Osteoblast (primary cell): ENCODE measurements at places on chromosomes 1 and 21. TPM values are rescaled to one million over a fixed set of nuclear protein-coding genes. Genes with fewer than 3 reads are reported as not detected.

- peak; percentile 72 for DNase-seq
These were observed 74.6 kb upstream of the PDC start for GRCh38 chr1:186535388-186536133.

GRCh38 chr1:1302951-1303509, 4.7 kb downstream of the ACAP3 start:
- no peak for DNase-seq

DNA sequence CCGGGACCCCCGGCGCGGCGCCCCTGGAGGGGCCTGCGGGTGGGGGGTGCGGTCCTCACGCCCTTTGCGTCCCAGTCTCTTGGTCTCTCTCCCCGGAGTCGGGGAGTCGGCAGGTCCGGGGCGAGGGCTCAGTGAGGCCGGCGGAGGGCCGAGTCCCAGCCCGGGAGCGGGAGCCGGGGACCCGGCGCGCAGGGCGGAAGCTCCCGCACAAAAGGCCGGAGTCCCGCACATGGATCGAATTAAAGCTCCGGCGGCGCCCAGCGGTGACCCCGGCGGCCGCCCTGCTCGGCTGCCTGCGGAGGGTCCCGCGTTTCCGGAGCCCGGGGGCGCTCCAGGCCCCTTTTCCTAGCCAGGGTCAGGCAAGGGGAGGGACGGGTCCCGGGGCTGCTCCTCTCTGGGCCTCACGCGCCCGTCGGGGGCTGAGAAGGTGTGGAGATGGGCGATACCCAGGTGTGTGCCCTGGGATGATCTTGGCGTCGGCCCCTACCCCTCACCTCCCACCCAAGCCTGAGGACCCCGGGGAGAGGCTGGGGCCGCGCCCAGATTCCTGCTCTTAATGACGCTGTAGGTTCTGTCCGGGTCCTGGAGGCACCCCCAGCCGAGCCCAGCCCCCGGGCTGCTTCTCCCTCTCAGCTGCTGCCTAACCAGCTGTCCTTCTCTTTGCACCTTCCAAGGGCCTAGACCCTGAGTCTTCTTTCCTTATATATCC, 512 bp downstream of the FBLIM1 start:
- DNase-seq = peak; percentile 95

- peak; percentile 43 for DNase-seq
These were observed 26.1 kb upstream of the KCNE2 start for GRCh38 chr21:34337741-34338140.

SPATA45 gene
- total RNA-seq = not detected in 2 replicates

GRCh38 chr1:79551321-79551720, 544.8 kb upstream of the ADGRL4 start:
- DNase-seq = no peak

DNA sequence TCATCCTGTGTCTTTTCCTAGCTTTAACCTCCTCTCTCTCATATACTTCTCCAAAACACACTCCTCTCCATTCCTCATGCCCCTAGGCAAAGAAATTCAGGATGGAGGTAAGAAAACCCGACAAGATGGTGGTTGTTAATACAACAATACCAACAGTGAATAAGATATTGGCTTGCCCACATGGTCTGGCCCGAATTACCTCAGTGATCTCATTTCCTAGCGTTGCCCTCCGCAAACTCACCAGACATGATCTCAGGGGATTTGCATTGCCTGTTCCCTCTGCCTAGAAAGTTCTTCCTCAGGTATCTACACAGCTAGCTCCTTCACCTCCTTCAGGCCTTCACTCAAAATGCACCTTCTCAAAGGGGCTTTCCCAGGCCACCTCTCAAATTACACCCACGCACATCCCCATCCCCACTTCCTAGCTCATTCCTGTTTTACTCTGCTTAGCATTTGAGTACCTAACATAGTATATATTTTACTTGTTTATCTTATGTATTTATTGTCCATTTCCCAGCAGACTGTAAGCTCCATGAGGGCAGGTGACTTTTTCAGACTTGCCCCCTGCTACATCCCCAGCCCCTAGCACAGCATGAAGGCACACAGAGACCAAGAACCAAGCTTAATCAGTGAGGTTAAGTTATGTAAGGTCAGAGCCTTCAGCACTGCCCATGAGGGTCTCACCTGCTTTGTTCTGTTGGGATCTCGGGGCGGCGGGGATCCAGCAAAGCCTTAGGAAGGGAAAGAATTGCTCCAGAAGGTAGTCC, 10.2 kb upstream of the UBR4 start:
- no peak for DNase-seq

GREM2 gene
- 4.7 and 5.6 TPM in 2 replicates for total RNA-seq

DNA sequence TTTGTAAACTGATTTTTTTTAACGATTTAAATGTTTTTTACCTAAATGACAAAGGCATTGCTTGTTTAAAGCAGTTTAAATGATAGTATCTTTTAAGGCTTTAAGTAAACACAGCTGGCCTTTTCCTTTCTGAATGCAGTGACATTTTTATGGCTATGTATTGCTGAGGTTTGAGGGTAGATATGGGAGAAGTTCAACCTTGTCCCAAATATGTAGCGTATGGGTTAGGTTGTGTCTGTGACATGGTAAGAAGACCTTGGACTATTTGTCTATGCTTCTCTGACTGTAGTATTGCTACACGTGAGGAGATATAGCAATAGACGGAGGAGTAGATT, 32.5 kb downstream of the PKNOX1 start:
- no peak for DNase-seq

- DNase-seq = peak; percentile 2
These were observed 17.3 kb upstream of the FMN2 start for GRCh38 chr1:240074422-240074821.

LRRC47 gene
- total RNA-seq = 24.5 and 30.0 TPM in 2 replicates

DNA sequence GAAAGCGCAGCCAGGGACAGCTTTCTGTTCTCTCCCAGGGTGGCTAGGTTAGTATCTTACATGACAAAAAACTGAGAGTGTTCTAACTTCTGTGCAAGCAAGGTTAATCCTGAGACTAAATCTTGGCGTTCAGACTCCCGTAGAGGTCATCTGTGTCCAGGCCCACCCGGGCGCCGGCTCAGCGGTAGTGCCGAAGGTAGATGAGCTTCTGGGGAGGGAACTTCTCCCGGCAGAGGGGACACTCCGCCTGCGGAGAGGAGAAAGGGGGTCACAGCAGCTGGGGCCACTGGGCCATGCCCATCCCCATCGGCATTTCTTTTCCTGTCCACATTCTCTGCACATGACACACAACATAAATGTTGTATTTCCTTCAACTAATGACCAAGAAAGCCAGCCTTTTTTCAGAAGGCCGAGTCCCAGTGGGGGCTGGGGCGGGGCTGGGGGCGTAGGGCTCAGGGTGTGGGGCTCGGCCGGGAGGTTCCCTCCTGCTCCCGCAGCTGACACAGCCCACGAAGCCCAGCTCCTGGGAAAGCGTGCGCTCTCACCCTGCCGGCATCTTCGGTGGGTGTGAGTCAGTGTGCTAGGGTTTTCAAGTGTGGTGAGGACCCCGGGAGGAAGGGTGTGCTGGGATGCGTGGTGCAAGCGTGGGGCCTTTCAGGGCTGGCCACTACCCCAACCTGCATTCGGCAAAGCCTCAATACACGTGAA, 6.6 kb downstream of the PEX10 start:
- peak; percentile 94 for DNase-seq

SCNM1 gene
- total RNA-seq = 25.3 and 26.8 TPM in 2 replicates

- no peak for DNase-seq
These were observed 49.4 kb upstream of the PPP2R5A start for GRCh38 chr1:212235857-212236256.

MXRA8 gene
- total RNA-seq = 689 and 735 TPM in 2 replicates

DNA sequence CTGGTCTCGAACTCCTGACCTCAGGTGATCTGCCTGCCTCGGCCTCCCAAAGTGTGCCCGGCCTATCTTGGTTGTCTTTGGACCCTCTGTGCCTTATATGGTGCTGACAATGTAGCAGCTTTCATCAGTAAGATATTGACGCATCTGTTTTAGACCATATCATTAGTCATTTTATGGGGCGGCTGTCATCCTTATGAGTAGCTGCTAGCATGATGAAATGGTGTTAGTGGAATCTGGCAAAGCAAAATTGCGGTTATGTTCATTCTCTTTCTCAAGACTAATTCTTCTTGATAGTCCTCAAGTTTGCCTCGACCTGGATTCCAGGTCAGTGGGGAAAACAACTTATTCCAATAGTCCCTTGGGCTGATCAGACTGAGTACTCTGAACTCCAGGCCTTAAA, 199.9 kb downstream of the PRDM2 start:
- no peak for DNase-seq

MANEAL gene
- 0.29 and 0.36 TPM in 2 replicates for total RNA-seq

DNA sequence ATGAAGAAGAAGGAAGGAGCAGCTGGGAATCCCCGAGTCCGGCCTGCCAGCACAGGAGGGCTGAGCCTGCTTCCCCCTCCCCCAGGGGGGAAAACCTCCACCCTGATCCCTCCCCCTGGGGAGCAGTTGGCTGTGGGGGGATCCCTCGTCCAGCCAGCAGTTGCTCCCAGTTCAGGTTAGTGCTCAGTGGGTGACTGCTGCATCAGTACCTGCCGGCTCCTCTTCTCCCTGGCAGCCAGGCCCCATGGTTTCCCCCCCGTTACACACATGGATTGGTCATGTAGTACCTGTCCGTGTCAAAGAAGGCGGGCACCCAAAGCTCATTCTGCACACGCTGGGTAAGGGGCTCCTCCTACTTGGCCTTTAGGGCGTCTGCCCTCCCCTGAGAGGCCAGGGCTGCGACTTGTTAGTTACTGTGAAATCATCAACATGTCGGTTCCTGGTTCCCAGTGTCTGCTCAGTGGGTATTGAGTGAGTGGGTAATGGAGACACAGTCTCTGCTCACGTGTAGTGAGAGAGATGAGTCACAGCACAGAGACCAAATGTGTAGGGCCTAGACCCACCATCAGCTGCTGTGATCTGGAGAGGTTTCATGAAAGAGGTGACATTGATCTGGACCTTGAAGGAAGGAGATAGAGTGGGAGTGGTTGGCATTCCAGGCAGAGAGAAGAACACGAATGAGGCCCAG, 11.5 kb downstream of the NECAP2 start:
- DNase-seq = no peak

DNA sequence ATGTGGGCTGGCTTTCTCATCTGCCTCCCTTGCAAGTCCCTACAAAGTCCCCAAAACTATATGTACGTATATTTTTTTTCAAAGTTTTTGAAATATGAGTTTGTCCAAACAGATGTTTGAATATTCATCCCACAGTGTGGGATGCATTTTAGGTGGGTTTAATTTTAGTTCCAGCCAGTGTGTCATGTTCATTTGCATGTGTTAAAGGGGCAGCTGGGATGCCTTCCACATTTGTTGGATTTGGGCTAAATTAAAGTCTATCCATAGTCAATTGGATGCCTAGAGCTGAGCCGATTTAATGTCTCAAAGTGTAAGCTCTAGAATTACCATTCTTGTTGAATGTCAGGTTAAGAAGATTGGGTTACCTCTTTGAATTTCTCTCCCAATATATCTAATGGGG, 139.2 kb downstream of the GALNT2 start:
- peak; percentile 22 for DNase-seq

ANGPTL7 gene
- under 0.01 TPM in 1 of 2 replicates, not detected in the other for total RNA-seq

DNA sequence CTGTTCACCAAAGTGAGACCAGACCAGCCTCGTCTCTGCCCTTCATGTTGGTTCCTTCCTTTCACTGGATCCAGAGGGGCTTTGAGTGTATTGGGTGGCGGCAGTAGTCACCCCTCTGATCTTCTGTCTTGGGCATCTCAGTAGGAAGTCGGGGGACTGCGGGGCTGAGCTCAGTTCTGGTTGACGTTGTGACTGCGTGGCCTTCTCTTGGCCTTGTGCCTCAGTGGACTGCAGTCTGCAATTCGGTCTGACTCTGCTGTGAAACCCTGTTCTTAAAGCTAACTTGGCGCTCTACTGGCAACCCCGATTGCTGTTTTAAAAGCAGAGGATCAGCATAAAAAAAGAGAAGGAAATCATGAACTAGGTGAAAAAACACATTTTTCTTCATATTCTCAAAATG, 56.7 kb downstream of the SLC37A1 start:
- peak; percentile 63 for DNase-seq

GRCh38 chr1:64886877-64887276, 79.5 kb downstream of the JAK1 start:
- no peak for DNase-seq

- DNase-seq = no peak
These were observed 154.3 kb upstream of the ZNF648 start for GRCh38 chr1:182215764-182216163.

DNA sequence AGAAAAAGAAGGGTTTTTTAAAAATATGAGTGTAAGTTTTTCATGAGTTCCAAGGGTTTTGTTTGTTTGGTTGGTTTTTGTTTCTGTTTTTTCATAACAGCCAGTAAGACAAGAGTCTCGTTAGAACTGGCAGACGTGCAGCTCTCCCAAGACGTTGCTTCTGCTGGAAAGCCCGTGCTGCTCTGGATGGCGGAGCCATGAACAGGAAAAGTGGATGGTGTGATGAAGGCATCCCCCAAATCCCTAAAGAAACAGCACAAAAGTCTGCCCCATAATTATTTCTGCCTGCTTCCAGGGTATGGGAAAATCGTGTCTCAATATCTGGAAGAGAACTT, 157.9 kb upstream of the BACE2 start:
- no peak for DNase-seq

ANGPTL3 gene
- total RNA-seq = under 0.01 TPM in 1 of 2 replicates, not detected in the other

CFAP45 gene
- 0.29 and 0.36 TPM in 2 replicates for total RNA-seq

GRCh38 chr1:225514671-225515081, 86.8 kb upstream of the LBR start:
- DNase-seq = peak; percentile 25

DNA sequence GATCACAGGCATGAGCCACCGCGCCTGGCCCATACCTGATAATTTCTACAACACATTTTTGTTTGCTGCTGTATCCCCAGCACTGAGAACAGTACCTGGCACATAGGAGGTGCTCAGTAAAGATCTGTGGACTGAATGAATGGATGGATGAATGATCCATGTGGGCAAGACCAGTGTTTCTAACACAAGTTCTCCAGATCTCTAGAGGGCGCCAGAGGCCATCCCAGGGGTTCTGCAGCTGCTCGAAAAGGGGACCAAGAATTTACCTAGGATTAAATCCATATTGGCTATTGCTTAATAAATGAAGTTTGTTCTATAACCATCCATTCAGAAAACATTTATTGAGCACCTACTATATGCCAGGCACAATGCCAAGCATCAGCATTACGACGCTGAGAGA, 167.7 kb downstream of the ACTL8 start:
- DNase-seq = no peak

- no peak for DNase-seq
These were observed 28.3 kb upstream of the LY9 start for GRCh38 chr1:160767395-160768294.

DNA sequence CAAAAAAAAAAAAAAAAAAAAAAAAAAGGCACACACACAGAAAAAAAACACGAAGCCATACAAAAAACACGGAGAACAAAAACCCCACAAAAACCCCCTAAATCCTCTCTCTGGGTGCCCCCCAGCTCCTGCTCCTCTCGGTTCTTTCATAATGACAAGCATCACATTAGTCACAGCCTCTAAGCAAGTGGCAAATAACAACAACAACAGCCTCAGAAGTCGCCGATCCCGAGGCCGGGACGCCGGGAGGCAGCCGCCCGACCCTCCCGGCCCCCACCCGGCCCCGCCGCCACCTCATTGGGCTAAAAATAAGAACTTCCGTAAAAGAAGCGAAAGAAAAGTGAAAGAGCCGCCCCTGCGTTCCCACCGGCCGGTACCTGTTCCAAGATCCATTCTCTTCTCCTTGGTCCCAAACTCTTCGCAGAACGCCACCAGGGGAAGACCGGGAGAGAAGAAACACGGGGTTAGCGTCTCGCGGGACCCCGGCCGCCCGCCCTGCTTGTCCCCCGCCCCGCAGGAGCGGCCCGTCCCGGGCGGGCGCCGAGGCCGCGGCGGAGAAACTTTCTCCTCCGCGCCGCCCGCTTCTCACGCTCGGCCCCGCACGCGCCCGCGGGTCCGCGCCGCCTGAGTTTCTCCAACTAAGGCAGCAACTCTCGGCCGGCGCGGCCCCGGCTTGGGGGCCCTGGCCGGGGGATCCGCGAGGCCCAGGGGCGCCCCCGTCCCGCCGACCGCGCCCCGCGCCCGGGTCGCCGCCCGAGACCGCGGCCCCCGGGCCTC, 102.8 kb downstream of the CASZ1 start:
- peak; percentile 96 for DNase-seq
